ENCODE measurements at places on chromosomes 11 and 22.
A peak's percentile ranks its signal among the peaks of the same experiment; 100 is the strongest.

DNA sequence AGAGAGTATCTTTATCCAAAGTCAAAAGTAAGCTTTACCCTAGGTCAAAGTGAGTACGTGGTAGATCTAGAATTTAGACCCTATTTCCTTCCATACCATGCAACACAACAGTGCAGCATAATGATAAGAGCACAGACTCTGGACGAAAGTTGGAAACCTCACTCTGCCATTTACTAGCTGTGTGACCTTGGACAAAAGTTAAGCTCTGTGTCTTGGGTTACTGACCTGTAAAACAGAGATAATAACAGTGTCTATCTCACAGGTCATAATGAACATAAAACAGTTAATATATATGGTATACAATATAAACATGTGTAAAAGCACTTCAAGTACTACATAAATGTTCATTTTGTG is 13.6 kb upstream of the CHRNA10 start:
- DNase-seq: no peak

GRCh38 chr11:27214713-27215112 is 148.3 kb downstream of the CCDC34 start:
- no peak for DNase-seq

DNA sequence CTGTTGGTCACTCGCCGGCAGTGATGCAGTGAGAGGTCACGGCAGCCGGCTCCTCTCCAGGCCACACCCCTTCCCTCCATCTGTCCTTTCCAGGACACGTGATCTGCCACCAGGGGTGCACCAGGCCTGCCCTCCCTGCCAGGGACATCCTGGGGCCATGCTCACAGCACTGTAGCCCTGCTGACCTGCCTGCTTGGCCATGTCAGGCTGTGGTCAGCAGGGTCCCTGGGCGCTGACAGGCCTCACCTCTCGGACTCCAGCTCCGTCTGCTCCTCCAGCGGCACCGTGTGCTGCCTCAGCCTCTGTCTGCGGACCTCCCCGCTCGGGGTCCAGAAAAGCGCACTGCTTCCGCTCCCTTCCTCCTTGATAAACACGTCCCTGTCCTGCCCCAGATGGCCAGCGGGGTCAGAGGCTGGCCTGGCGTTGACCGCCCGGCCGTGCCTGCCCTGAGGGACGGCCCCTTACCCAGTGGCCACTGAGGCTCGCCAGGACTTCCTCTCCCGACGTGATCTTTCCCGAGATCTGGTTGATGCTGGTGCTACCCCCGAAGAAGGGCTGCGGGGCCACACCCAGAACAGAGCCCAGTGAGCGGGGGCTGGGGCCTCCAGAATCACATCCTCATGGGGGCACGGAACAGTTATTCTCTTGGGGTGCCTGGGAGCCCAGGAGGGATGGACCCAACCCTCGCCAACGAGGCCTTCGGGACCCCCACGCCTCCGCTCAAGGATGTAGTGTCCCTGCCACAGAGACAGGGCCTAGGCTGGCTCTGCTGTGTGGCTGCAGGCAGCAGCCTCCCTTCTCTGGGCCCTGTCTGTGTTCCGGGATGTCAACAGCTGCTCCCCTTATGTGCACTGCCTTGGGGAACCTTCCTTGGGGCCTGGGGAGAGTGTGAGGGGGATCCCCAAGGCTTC is 36.3 kb upstream of the CARS1 start:
- no peak for DNase-seq

DNA sequence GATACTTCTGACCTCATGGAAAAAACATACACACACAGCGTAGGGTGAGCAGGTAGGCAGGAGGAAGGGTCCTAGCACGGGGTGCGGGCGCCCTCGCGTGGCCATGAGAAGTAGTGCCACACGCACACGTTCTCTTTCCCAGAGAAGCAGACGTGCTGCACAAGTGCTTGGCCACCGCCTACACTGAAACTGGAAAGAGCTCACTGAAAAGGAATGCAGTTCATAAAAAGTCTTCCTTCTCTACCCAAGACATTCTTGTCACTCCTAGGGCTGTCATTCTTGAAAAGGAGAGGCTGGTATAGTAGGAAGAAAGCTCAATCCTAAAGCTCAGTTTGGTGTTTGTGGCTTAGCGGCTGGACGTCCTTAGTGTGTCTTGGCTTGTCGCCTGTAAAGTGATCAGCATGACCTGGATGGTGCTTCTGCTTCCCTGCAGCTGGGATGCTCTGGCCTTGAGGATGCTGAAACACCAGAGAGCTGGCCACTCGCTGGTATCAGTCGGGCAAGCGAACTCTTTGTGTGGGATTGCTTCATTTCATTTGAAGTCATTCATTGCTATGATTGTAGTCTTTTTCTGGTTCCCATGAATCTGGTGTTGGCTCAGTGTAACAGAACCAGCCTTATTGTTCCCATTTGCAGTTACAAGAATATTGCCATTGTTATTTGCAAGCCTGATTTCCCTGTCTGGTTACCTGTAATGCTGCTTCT is 303.8 kb downstream of the NTM start:
- DNase-seq: peak; percentile 28

- DNase-seq: no peak
Measured at GRCh38 chr11:64485074-64485473, 105.9 kb upstream of the SLC22A12 start.

- no peak for DNase-seq
Measured at GRCh38 chr11:27213232-27213660, 149.8 kb downstream of the CCDC34 start.

GRCh38 chr11:90434858-90435257 is 212.0 kb upstream of the CHORDC1 start:
- DNase-seq: no peak

GRCh38 chr22:47260551-47260950 is 498.1 kb downstream of the TBC1D22A start:
- DNase-seq: no peak

DNA sequence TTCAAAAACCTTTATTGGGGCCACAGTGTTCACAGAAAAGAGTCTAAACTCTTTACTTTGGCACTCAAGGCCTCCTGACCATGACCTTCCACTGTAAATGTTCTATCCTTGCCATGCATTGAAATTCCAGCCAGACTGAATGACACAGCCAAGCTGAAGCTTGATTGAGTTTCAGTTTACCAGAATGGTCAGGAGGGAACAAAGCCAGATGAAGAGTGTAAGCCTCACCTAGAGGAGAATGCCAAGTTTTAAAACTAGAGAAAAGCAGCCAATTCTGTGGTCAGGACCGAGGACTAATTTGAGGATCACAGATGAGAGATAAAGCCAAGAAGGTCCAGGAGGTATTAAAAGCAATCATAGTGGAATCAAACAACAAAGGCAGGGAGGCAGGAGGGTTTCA is 215.3 kb downstream of the KCNA4 start:
- DNase-seq: no peak

GRCh38 chr11:70559516-70559915 is 161.2 kb downstream of the CTTN start:
- DNase-seq: no peak

- DNase-seq: no peak
Measured at GRCh38 chr11:93494357-93494756, 48.8 kb downstream of the SMCO4 start.

- no peak for DNase-seq
Measured at GRCh38 chr11:74004046-74004695, 4.7 kb downstream of the UCP3 start.

DNA sequence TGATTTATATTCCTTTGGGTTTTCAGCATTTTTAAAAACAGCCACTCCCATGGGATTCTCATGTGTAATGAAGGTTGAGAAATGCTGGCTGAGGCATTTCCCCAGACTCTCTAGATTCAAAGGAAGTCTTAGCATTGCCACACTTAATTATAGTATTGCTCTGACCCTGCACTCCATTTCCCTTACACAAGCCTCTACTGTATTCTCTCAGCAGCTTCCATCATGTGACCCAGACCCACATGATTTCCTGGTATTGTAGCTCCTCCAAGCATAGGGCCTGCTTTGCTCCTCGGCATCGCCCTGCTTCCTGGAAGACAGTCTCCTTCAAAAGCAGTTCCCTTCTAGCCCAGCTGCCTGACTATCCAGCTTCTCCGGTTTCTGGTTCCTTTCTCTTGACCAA is 261.5 kb downstream of the LARGE1 start:
- no peak for DNase-seq

- DNase-seq: no peak
Measured at GRCh38 chr11:93603225-93604007, 58.1 kb upstream of the CEP295 start.

DNA sequence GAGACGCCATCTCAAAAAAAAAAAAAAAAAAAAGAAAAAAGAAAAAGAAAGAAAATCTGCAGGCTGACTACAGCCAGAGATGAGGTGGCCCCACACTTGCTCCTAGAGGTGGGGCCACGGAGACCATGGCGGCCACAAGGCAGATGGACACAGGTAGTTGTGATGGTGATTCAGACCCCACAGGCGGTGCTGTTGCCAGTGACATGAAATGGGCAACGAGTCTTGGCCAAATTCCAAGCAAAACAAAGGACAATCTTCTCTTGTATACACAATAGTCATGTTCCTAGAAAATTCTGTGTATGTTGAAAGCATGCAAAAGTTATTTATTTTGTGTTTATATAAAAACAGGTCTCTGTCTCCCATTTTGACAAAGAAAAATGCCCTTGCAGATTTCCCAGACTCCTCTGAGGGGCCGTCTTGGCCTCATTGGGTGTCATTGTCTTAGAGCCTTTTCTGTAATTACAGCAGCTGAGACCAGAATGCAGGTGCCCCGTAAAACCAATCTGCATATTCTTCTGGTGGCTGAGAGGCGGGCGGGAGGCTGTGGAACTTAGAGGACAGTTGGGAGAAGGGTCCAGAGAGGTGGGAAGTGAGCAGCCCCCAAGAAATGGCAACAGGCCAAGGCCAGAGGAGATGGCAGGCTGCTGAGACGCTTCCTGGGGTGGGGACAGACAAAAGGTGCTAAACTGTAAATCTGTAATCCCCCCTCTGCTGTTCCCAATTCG is 22.5 kb upstream of the DAGLA start:
- no peak for DNase-seq

GRCh38 chr11:27592098-27592780 is 85.7 kb upstream of the LIN7C start:
- DNase-seq: no peak

DNA sequence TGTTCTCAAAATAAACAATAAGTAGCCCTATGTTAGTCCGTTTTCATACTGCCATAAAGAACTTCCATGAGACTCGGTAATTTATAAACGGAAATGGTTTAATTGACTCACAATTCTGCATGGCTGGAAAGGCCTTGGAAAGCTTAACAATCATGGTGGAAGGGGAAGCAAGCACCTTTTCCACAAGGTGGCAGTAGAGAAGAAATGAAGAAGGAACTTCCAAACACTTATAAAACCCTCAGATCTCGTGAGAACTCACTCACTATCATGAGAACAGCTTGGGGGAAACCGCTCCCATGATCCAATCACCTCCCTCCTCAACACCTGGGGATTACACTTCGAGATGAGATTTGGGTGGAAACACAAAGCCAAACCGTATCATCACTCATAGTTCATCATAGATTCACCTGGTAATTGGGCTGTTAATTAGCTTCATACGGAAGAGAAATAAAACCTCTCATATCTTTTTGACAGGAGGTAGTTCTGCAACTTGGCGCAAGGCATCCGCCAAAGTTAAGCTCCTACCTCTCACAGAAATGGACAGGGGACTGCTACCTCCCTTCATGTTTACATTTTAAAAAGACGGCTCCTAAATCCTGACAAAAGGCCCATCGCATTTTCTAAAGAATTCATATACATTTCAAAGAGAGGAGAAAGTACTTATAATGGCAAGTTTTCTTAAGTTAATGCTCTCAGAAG is 49.0 kb downstream of the MUC15 start:
- DNase-seq: no peak

DNA sequence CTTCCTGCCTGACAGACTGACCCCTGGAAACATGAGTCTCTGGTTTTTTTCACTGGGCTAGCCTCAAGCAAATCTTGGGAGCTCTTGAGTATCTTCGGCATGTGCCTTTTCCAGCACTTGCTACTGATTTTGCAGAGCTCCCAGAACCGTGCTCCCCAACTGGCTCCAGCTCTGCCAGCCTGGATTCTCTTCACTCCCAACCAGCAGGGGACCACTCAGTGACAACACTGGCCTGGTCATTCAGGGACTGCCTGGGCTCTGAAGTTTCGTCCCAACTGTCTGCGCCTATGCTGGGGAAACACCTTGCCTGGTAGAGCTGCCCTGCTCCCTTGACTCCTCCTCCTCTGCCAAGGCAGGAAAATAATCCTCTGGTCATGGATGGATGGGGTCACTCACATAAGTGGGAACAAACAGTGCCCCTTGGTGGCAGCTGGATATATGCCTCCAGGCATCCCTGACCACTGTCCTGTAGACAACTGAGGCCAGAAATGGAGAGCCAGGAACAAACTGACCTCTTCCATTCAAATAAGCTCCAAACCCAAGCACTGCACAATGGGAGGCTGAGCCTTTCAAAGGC is 30.2 kb downstream of the POLDIP3 start:
- no peak for DNase-seq

GRCh38 chr22:42620084-42620483 is 5.4 kb upstream of the POLDIP3 start:
- no peak for DNase-seq

GRCh38 chr22:45008186-45008681 is 1.6 kb downstream of the PHF21B start:
- peak; percentile 8 for DNase-seq

DNA sequence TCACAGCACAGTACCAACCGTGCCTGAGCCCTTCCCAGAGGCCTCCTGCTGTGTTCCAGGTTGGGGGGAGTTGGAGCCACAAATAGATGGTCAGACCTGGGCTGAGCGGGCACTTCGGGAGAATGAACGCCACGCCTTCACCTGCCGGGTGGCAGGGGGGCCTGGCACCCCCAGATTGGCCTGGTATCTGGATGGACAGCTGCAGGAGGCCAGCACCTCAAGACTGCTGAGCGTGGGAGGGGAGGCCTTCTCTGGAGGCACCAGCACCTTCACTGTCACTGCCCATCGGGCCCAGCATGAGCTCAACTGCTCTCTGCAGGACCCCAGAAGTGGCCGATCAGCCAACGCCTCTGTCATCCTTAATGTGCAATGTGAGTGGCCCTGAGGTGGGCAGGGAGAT is 1.1 kb downstream of the TMEM25 start:
- DNase-seq: no peak

GRCh38 chr22:45546333-45547015 is 43.8 kb downstream of the FBLN1 start:
- no peak for DNase-seq

DNA sequence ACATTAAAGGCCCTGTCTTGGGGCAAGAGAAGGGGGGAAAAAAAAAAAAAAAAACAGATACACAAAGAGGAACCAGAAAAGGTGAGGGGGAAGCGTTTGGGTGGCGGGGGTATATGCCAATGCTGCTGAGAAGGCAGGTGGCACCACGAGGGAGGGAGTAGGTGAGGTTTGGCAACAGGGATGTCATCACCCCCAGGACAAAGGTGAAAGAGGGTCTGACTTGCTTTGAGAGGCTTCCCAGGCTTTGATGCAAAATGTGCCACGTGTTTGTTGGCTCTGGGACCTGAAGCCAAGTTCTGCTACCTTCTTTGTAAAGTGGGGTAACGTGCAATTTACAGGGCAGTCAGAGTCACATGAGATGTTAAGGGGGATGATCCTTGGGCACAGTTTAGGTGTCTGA is 4.1 kb downstream of the YPEL1 start:
- DNase-seq: no peak

Measured in stimulated activated CD4-positive, alpha-beta T cell treated with anti-CD3 and anti-CD28 coated beads, Interleukin-4, amount 100 ng/mL, for 1 hour (primary cell).